Uterus (tissue), 4 donors: ENCODE measurements at places on chromosomes 4 and X. TPM values are rescaled to one million over a fixed set of nuclear protein-coding genes. Genes with fewer than 3 reads are reported as not detected.
A peak's percentile ranks its signal among the peaks of the same experiment; 100 is the strongest.

- peaks cover 20% of the 10 kb centered on the region for H3K4me1 ChIP-seq
- no peak overlapping the region for H3K4me3 ChIP-seq
- peak overlapping the region; percentile 88 for H3K27ac ChIP-seq
- H3K36me3 ChIP-seq, result no peaks in the 10 kb centered on the region
- H3K27me3 ChIP-seq, result no peaks in the 10 kb centered on the region
Measured at GRCh38 chr4:94523617-94524016, 71.9 kb downstream of the PDLIM5 start.

DNA sequence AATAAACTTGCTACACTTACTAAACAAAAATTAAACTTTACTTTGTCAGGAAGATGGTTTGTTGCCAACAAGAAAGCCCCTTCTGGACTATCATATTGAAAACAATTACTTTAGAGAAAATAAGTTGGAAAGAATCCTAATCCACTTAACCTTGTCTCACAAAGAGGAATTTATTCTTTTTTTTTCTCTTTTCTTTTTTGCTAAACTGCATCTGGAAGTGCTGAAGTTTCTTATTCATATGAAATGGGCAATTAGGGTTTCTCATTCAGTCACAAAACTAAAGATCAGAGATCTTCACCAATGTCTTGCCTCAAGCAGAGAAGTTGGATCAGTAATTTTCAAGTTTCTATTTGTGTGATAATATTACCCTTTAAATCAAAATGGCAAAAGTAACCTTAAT, 234.9 kb upstream of the AMOT start:
- no peaks in the 10 kb centered on the region for H3K4me1 ChIP-seq
- H3K4me3 ChIP-seq, result no peak overlapping the region
- no peaks in the 10 kb centered on the region for H3K27me3 ChIP-seq
- no peak for DNase-seq
- no peaks in the 10 kb centered on the region for H3K36me3 ChIP-seq
- no peak overlapping the region for H3K27ac ChIP-seq

GRCh38 chr4:3315566-3315965, 22.7 kb downstream of the RGS12 start:
- no peak for DNase-seq
- no peaks in the 10 kb centered on the region for H3K27me3 ChIP-seq
- no peak overlapping the region for H3K4me3 ChIP-seq
- no peaks in the 10 kb centered on the region for H3K4me1 ChIP-seq

DNA sequence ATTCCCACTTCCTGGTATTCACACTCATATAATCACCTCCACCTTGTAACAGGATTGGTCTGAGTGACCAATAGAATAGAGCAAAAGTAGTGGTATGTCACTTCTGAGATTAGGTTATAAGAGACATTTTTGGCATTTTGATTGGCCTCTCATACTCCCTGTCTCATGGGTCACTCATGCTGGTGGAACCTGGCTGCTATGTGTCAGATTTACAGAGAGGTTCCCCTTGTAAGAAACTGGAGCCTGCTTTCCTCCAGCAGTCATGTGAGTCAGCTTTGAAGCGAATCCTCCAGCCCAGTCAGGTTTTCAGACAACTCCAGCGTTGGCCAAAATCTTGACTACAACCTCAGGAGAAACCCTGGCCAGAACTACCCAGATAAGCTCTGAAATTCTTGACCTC, 2.6 kb upstream of the OTUD4 start:
- H3K36me3 ChIP-seq, result no peaks in the 10 kb centered on the region
- no peaks in the 10 kb centered on the region for H3K4me1 ChIP-seq
- H3K27ac ChIP-seq, result no peak overlapping the region
- H3K4me3 ChIP-seq, result no peak overlapping the region

DNA sequence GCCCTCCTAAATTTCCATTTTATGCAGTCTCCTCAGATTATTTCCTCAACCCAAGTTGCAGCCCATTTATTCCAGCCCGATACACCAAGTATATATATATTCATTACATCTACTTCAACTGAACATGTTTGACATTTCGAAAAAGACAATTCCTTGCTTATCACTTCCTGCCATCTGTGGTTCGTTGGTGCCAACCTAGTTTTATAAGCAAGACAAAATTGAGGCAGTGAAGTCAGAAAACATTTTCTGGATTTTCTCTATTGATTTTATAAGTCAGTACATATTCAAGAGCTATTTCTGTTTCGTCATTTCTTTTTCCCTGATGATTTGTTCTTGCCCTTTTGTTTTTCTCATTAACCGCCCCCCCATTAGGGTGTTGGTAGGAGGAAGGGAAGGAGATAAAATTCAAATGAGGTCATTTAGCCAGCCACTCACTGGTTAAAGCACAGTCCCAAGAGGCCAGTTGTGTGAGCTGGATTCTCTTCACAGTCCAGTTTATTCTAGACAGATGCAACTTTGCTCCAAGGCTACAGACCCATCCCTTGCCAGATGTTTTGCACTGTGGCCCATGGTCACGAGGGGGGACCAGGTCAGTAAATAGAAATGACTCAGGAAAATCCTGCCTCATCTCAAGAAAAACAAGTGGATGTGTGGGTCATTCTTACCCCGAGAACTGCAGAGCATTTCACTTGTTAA, 20.3 kb upstream of the VEGFD start:
- DNase-seq, result peak; percentile 60
- no peaks in the 10 kb centered on the region for H3K4me1 ChIP-seq
- H3K36me3 ChIP-seq, result no peaks in the 10 kb centered on the region
- no peak overlapping the region for H3K27ac ChIP-seq
- no peak overlapping the region for H3K4me3 ChIP-seq

GRCh38 chr4:41189076-41189475, 25.3 kb downstream of the APBB2 start:
- H3K36me3 ChIP-seq, result no peaks in the 10 kb centered on the region
- no peak overlapping the region for H3K4me3 ChIP-seq
- H3K4me1 ChIP-seq, result no peaks in the 10 kb centered on the region
- H3K27ac ChIP-seq, result no peak overlapping the region
- H3K27me3 ChIP-seq, result no peaks in the 10 kb centered on the region

DNA sequence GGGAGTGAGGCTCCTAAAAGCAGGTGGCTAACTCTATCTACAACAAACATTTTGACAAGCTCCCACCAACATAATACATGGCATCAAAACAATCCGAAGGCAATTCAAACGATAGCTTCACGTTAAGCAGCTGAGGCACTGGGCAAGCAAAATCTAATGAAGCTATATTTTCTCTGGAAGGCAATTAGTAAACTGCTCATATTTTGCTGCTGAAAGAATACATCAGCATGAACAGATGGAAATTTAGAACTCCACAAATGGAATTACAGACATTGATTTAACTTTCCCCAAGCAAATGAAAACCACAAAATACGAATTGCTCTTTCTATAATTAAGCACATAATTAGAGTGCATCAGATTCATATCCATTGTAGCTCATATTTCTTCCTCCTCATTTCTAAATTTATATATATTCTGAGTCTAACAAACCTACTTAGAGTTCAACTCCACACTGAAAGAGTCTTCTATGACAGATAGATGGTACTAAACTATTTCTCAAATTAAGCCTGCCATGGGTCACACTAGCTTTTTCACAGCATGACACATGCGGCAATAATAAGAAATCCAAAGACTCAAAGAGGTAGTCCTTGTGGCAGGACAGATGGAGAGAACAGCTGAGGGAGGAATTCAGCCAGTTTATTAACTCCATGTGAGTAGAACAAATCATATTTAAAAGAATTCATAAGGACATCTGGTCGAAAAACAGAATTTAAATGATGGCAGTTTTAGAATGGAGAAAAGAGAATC, 305.4 kb downstream of the MAPK10 start:
- H3K27me3 ChIP-seq, result no peaks in the 10 kb centered on the region
- H3K27ac ChIP-seq, result no peak overlapping the region
- H3K36me3 ChIP-seq, result no peaks in the 10 kb centered on the region
- no peaks in the 10 kb centered on the region for H3K4me1 ChIP-seq
- DNase-seq, result no peak

DNA sequence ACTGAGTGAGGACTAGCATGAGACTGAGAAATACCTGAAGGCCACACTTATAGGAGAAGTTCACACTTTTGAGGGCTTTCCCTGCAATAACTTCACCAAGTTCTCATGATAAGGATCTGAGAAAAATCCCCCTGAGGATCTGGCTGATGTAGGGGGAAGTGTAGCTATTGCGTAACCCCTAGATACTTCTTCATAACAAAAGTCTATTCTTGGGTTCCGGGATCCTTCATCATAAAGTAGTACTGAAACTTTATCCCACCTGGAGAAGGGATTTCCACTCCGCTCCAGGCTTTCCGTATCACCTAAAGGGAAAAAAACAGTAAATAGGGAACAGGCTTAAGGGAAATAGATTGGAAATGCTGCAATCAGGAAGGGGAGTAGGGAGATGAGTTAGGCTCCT, 13.3 kb downstream of the USP27X start:
- no peaks in the 10 kb centered on the region for H3K27me3 ChIP-seq
- no peaks in the 10 kb centered on the region for H3K4me1 ChIP-seq
- H3K27ac ChIP-seq, result no peak overlapping the region

GRCh38 chr4:36753048-36753447, 471.6 kb downstream of the DTHD1 start:
- no peak for DNase-seq
- no peak overlapping the region for H3K4me3 ChIP-seq
- H3K36me3 ChIP-seq, result no peaks in the 10 kb centered on the region
- no peaks in the 10 kb centered on the region for H3K4me1 ChIP-seq
- H3K27ac ChIP-seq, result no peak overlapping the region
- H3K27me3 ChIP-seq, result no peaks in the 10 kb centered on the region

- no peaks in the 10 kb centered on the region for H3K27me3 ChIP-seq
- H3K4me1 ChIP-seq, result no peaks in the 10 kb centered on the region
- DNase-seq, result no peak
- H3K27ac ChIP-seq, result no peak overlapping the region
- H3K36me3 ChIP-seq, result no peaks in the 10 kb centered on the region
Measured at GRCh38 chr4:122139139-122139538, 13.0 kb upstream of the BLTP1 start.

- H3K27ac ChIP-seq, result no peak overlapping the region
- DNase-seq, result no peak
- no peak overlapping the region for H3K4me3 ChIP-seq
- H3K27me3 ChIP-seq, result no peaks in the 10 kb centered on the region
- H3K36me3 ChIP-seq, result no peaks in the 10 kb centered on the region
Measured at GRCh38 chrX:19065535-19065934, 56.7 kb downstream of the ADGRG2 start.

GRCh38 chrX:10615931-10616774, 4.2 kb downstream of the MID1 start:
- no peaks in the 10 kb centered on the region for H3K27me3 ChIP-seq
- no peaks in the 10 kb centered on the region for H3K36me3 ChIP-seq
- no peaks in the 10 kb centered on the region for H3K4me1 ChIP-seq
- no peak overlapping the region for H3K27ac ChIP-seq
- H3K4me3 ChIP-seq, result no peak overlapping the region

- no peaks in the 10 kb centered on the region for H3K27me3 ChIP-seq
- H3K27ac ChIP-seq, result no peak overlapping the region
- no peaks in the 10 kb centered on the region for H3K36me3 ChIP-seq
- H3K4me1 ChIP-seq, result no peaks in the 10 kb centered on the region
Measured at GRCh38 chrX:8887004-8887403, 85.8 kb upstream of the FAM9A start.

DNA sequence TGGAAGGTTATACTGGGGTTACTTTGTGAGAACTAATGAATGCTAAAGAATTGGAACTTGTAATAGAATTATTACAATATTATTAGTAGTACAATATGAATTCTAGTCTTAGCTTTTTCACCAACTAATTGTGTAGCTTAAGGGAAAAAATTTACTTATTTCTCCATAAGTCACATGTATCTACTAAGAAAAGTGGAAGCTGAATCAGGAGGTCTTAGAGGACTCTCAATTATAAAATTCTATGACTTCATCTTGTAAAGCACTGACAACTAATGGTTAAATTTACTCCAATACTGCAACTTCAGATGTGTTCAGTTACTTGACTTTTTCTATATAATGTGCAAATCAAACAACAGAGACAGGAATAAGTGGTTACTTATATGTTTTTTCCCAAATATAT, 899 bp upstream of the TMPRSS11D start:
- H3K27ac ChIP-seq, result no peak overlapping the region
- H3K36me3 ChIP-seq, result no peaks in the 10 kb centered on the region
- H3K4me1 ChIP-seq, result no peaks in the 10 kb centered on the region

DNA sequence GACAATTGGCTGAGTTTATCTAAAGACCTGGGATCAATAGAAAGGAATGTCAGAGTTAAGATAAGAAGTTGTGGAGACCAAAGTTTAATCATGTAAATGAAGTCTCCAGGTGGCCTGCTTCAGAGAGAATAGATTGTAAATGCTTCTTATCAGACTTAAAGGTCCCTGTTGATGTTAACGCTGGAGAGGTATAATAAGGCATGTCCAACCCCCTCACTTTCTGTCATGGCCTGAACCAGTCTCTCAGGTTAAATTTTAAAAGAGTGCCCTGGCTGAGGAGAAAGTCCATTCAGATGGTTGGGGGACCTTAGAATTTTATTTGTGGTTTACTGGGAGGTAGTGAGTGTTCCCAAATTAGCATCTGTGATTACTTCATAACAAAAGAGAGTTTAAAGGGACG, 86.7 kb downstream of the AKAP4 start:
- no peak overlapping the region for H3K27ac ChIP-seq
- H3K36me3 ChIP-seq, result no peaks in the 10 kb centered on the region

CFAP299 gene
- total RNA-seq, result 1.2 TPM

KLB gene
- not detected for total RNA-seq
